ENCODE measurements at places on chromosomes 16 and 17. TPM values are rescaled to one million over a fixed set of nuclear protein-coding genes. Genes with fewer than 3 reads are reported as not detected.

DNA sequence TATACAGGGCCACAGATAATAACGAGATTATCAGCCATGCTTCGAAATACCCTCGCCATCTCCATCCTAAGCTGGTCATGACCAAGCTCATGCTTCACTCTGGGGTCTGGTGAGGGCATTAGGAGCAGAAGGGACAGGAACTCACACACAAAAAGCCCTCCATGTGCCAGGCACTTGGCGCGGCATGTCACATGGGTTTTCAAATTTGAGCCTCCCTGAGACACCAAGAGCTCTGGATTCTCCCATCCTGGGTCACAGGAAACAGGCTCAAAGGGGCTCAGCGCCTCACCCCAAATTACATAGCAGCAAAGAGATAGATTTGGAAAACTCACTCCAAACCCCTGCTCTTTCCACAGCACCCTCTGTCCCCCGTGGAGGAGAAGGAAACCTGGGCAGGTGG lies 239.5 kb downstream of the GSG1L start:
- H3K4me3 ChIP-seq: no peak overlapping the region
- H3K36me3 ChIP-seq: no peaks in the 10 kb centered on the region
- DNase-seq: no peak
- no peaks in the 10 kb centered on the region for H3K4me1 ChIP-seq

DNA sequence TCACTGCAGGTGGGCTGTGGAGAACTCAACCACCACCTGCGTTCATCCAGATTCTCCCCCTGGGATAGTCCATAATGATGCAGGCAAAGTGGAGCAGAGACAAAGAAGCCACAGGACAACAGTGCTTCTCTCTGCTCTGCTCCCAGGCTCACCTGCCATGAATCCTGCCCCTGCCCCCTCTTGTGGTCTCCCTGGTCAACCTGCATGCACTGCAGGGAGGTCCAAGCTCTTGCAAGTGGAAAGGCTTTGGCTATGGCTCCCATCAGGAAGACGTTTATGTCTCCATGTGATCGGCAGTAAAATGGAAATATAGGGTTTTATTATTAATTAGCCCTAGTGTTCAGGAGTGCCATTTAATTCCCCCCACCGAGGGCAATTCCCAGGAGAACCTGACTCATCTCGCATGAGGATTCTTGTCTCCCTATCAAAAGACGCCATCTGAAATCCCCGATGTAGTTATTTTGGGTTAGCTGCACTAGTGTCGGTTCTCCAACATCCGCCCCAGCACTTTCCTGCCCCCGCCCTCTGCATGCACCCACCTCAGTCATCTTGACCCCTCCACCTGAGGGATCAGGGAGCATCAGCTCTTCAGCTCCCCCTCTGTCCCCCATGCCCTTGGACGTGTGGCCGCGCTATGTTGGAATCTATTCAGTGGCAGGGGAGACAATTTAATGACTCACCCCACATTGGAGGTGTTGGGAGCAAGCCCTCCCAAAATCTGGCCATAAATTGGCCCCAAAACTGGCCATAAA lies 91.8 kb downstream of the KCNJ12 start:
- H3K4me1 ChIP-seq: peaks cover 10% of the 10 kb centered on the region
- peaks cover 27% of the 10 kb centered on the region for H3K27me3 ChIP-seq
- no peak overlapping the region for H3K4me3 ChIP-seq
- no peak overlapping the region for H3K27ac ChIP-seq
- DNase-seq: no peak
- H3K36me3 ChIP-seq: no peaks in the 10 kb centered on the region

DNA sequence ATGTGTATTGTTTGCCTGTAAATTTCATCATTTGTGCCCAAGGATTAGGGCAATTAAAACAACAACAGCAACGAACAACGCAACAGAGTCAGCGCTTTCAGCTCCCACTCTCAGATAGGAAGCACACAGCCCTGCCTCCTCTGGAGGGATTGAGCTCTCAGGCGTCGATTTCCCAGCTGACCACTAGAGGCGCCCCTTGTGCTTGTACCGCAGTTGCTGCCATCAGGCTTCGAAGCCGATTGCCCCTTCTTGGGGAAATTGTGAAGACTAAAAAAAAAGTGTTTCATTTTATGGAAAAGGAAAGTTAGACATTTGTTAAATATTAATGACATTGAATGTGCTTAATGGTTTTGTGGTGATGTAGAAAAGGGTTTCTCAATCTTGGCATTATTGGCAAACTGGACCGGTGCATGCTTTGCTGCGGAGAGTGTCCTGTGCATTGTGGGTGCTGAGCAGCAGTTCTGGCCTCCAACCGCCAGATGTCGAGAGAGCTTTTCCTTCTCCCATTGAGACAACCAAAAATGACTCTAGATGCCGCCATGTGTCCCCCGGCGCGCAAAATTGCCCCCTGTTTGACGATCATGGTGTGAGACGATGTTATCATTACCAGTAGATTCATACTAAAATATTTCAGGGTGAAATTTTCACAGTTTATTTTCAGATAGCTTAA lies 650.4 kb upstream of the RBFOX1 start:
- peak; percentile 7 for DNase-seq
- no peaks in the 10 kb centered on the region for H3K36me3 ChIP-seq
- H3K27ac ChIP-seq: no peak overlapping the region

- no peaks in the 10 kb centered on the region for H3K36me3 ChIP-seq
- H3K27ac ChIP-seq: no peak overlapping the region
- DNase-seq: no peak
- H3K4me3 ChIP-seq: no peak overlapping the region
Measured at GRCh38 chr16:77548766-77549165, 113.9 kb upstream of the ADAMTS18 start.

The PCGF2 gene
- 2.7 TPM for total RNA-seq

The RCVRN gene
- not detected for total RNA-seq

The ZDHHC1 gene
- total RNA-seq: 2.1 TPM

The UTS2R gene
- 0.46 TPM for total RNA-seq

The TPSD1 gene
- not detected for total RNA-seq

The CD7 gene
- total RNA-seq: 1,007 TPM

The VTN gene
- total RNA-seq: 0.19 TPM
